RWPE2 (cell line): ENCODE measurements at places on chromosomes 1 and 21.
A peak's percentile ranks its signal among the peaks of the same experiment; 100 is the strongest.

DNA sequence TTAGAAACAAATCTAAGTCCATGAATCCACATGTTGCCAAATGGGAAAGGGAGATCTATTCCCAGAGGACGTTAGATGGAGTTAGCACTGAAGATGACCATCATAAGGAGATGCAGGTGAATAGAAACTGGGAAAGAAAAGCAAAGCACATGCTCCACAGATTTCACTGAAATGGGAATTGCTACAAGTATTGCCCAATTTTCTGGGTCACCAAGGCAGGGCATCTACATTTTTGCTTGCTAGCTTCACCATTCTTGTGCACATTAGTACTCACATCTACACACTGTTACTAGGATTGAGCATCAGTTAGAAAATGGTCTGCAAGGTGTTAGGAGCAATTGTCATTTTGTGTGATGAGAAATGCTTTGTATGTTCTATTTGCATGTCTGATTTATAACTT is 99.1 kb downstream of the JAK1 start:
- DNase-seq, result no peak

DNA sequence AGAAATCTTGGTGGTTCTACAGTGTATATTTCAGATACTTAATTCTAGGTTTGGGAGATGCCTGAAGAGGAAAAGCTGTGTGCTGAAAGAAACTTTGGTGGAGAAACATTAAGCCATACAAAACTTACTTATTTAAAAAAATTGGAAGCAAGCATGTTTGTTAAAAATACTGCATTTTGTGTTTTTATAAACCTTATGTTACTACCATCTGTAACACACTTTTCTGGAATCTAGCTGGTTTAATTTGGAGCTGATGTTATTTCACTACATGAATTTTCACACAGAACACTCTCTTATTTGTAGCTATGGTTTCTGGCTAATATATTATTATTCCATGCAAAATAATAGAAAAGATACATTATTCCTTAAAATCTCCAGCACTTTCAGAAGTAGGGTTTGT is 710.7 kb downstream of the ADGRL2 start:
- no peak for DNase-seq

DNA sequence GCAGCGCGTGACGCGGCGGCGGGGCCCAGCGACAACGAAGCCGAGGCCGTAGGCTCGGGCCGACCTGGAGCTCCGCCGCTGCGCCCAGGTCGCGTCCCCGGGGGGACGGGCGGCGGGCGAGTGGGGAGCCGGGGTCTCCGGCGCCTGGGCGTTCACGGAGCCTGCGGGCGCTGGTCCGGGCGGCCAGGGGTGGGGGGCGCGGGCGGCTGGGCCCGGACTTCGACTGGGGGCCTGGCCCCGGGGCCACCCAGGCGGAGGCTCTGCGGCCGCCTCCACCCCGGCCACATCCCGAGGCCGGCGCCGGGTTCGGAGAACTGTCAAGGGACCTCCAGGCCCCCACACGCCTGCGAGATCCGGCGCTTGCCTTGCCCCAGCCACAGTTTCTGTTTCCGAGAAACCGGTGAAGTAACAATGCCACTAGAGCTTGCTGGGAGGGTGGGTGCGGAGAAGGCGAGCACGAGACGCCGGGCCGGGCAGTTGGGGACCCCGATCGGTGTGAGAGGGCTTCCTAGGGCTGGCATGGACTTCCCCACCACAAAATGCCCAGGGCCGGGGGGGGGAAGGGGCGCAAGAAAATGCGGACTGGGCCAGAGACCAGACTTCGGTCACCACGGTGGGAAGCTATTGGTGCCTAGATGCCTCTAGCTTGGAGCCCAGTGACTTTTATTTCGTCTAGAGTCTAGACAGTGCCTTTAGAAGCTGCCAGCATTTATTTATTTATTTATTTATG is 501 bp downstream of the FBXO6 start:
- no peak for DNase-seq

DNA sequence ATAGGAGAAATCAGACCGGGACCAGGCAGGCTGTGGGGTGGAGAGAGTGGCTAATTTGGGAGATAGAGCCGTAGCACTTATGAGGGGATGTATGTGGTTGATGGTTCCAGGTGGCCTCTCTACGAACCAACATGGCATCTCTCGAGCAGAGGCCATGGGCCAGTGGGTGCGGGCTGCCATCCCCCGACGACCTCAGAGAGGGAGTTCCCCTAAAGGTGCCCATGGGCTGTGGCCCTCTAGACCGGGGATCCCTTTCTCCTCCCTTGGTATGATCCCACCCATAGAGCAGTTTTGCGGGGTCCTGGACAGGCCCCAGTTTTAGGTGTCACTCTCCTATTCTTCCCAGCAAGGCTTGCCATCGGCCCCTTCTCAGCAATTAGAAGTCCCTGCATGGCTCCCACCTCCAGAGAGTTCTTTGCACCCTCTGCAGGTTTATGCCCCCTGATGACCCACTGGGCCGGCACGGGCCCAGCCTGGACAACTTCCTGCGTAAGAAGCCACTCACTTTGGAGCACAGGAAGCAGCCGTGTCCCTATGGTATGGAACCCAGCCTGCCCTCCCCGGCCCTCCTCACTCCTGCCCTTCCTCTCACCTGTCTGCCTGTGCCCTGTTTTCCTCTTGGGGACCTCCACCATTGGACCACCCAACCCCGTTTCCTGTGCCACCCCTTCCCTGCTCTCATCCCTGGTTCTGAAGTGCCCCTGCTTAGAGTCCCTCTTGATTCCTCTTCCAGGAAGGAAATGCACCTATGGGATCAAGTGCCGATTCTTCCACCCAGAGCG is 7.8 kb downstream of the ZC3H12A start:
- no peak for DNase-seq

DNA sequence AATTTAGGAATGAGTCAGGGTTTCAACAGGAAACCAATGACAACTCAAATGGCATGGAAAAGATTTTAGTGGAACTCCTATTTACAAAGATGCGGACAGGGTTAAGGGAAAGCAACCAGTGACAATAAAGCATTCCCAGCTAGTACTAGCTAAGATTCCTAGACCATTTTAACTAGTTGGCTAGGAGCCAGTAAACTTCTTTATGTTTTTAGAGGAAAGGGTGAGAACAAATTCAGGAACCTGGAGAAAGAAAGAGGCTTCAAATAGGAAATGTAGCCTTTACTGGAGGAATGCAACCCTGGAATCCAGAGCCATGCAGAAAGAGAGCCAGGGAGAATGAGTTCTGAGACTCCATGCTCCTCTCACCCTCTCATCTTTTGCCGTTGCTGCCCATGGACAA is 416.6 kb downstream of the KCTD3 start:
- no peak for DNase-seq

GRCh38 chr1:14304381-14304865 is 294.1 kb upstream of the KAZN start:
- no peak for DNase-seq

GRCh38 chr1:212482006-212482636 is 49.4 kb downstream of the NENF start:
- DNase-seq, result no peak

- DNase-seq, result no peak
Observed at GRCh38 chr1:244945109-244945671, 80.8 kb upstream of the HNRNPU start.

- no peak for DNase-seq
Observed at GRCh38 chr1:172451002-172451443, 7.2 kb upstream of the PIGC start.

DNA sequence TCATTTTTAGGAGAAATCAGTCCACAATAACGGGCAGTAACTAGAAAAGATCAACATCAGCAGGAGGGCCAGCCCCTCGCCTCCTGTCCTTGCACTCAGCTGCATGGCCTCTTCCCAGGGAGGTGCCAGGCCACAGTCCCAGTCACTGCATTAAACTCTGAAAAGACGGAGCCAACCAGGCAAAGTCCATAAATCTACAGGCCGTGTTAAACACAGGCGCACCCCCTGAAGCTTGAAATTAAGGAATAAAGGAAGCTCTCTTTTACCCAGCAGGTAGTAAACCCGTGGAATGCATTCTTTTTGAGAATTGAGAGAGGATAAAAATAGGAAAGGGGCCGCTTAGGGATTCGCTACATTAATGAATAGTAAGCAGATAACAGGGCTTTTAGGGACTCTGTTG is 18.4 kb downstream of the H6PD start:
- no peak for DNase-seq

DNA sequence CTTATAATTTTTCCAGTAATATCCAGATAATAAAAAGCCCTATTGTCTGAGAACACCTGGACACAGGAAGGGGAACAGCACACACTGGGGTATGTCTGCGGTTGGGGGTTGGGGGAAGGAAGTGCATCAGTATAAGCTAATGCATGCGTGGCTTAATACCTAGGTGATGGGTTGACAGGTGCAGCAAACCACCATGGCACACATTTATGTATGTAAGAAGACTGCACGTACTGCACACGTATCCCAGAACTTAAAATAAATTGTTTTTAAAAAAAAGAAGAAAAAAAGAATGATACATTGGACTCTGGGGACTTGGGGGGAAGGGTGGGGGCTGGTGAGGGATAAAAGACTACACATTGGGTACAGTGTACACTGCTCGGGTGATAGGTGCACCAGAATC is 144.9 kb upstream of the C1orf174 start:
- DNase-seq, result no peak

DNA sequence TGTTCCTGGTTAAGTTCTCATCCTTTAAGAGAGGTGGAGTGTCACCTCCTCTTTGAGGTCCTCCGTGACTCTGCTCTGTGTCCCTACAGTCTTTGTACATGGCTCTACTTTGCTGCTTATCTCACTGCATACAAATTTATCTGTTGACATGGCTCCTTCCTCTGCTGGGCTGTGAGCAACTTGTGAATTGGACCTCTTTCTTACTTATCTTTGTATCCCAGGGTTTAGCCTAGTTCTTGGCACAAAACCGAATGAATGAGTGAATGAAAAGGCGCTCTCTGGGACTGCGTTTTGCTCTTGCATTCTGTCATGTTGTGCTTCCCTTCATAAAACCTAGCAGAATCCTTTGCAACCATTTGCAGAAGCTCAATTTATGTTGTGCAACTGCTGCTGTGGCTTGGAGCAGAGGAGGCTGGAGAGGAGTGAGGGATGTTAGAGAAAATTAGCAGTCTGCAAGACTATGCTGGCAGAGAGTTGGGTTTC is 12.4 kb downstream of the SLC26A9 start:
- DNase-seq, result no peak

GRCh38 chr1:160131803-160132565 is 16.4 kb downstream of the ATP1A2 start:
- DNase-seq, result no peak

GRCh38 chr1:43763497-43763973 is 56.2 kb downstream of the ST3GAL3 start:
- peak; percentile 64 for DNase-seq

DNA sequence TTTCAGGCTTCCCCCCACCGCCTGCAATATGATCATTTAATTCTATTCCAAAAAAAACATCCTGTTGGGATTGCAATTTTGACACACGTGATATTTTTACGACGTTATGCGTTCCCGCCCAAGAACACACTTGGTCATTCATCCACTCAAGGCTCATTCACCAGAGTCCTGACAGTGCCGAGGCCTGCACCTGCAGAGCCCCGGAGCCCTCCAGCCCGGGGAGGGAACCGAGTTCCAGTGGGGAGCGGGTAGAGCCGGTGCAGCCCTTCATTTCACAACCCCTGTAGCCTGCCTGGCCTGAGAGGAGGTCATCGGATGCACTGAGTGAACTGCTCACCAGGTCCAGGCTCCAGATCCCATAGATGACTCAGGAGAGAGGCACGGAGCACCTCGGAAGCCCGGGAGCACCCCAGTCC is 156.0 kb upstream of the BACE2 start:
- DNase-seq, result no peak

GRCh38 chr1:2148691-2149090 is 45.9 kb downstream of the FAAP20 start:
- DNase-seq, result no peak

- no peak for DNase-seq
Observed at GRCh38 chr1:161864577-161864976, 98.5 kb downstream of the ATF6 start.

DNA sequence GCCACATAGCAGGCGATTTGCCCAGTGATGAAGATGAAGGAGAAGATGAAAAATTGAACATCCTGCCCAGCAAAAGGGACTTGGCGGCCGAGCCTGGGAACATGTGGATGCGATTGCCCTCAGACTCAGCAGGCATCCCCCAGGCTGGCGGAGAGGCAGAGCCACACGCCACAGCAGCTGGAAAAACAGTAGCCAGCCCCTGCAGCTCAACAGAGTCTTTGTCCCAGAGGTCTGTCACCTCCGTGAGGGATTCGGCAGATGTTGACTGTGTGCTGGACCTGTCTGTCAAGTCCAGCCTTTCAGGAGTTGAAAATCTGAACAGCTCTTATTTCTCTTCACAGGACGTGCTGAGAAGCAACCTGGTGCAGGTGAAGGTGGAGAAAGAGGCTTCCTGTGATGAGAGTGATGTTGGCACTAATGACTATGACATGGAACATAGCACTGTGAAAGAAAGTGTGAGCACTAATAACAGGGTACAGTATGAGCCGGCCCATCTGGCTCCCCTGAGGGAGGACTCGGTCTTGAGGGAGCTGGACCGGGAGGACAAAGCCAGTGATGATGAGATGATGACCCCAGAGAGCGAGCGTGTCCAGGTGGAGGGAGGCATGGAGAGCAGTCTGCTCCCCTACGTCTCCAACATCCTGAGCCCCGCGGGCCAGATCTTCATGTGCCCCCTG is 3.3 kb downstream of the ZBTB18 start:
- DNase-seq, result no peak

GRCh38 chr1:114435088-114435715 is 75.8 kb downstream of the TRIM33 start:
- DNase-seq, result no peak

DNA sequence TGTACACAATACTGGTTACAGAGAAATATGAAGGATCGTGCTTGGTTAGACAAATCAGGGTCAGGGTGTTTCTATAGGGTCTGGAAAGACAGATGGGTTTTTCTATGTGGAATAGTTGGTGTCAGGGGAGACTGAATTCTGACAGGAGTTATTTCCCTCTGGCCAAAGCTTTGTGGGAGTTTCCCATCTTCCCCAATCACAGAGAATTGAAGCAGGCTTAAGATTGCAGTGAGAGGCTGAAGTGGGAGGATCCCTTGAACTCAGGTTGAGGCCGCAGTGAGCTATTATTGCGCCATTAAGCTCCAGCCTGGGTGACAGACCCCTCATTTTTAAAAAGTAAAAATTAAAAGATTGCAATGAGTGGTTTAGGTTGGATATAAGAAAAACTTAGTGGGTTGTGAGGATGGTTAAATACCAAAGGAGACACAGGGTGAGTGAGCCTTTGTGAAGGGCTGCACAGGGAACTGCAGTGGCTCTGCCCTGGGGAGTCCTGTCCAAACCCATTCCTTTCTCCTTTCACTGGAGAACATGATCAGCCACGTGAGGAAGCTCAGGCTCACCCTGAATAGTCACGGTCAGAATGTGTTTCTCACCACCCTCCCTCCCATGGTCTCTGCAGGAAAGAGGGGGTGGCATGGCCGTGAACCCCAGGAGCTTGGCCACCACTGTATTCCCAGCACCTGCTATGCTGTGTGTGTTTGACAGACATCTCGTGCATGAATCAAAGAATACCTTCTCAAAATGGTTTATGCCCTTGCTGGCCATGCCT is 101.2 kb downstream of the INTS7 start:
- DNase-seq, result no peak
